ENCODE measurements at places on chromosomes 4 and X.

DNA sequence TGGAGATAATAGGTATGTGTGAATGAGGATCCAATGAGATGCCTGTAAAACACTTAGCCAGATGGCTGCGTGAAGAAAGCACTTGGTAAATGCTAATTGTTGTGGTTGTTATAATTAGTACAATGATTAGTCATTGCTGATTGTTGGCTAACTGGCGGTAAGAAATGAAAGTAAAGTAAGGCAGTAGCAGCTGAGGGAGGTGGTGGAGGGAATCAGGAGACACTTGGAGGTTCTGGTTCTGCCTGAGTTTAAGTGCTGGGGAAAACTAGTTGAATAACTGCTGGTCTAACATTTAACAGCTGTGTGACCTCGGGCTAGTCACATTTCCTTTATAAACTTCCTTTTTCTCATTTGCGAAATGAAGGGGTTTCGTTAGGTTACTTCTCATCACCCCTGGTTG is 30.9 kb downstream of the CD38 start:
- DNase-seq: no peak

- DNase-seq: no peak
These were observed 155.7 kb downstream of the FBXW7 start for GRCh38 chr4:152380185-152380584.

GRCh38 chrX:12657881-12658280 is 133.3 kb upstream of the PRPS2 start:
- DNase-seq: no peak

DNA sequence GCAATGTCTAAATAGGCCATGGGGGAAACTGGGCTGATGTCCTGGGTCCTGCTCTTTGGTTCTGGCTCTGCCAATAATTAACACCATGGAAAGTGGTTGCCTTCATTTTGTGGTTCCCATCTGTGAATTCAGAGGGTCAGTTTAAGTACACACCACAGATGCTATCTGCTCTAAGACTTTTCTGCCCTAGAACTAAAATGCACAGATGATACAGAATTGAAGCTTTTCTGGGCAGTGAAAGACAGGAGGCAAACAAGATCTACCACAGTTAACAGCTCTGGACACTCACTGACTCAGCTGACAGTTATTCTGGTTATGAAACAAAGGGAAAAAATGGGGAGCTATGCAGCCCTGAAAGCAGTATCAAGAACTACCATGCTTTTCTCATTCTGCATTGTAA is 37.3 kb downstream of the APBB2 start:
- no peak for DNase-seq

- no peak for DNase-seq
These were observed 192.4 kb upstream of the GPC4 start for GRCh38 chrX:133607419-133608348.

- DNase-seq: no peak
These were observed 73.9 kb downstream of the PSAPL1 start for GRCh38 chr4:7360806-7361205.

DNA sequence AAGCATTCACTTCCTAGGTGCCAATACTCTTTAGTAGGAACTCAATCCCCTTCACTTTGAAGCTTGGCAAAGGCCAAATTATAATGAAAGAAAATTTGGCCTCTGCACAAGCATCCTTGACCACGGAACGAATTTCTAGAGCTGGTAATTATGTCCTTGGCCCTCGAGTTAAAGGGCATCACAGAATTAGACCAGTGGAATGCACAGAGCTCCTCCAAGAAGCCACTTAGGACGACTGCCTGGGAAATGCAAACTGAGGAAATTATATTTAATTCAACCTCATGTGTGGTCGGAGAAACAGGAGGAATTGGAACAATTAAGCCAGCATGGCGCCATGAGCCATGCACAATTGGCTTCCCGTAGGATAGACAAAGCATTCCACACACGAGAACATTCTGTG is 59.3 kb downstream of the NLGN4X start:
- DNase-seq: no peak

GRCh38 chr4:25770847-25771246 is 91.9 kb downstream of the SEL1L3 start:
- no peak for DNase-seq

GRCh38 chrX:109840585-109840984 is 107.5 kb upstream of the ACSL4 start:
- DNase-seq: no peak

- no peak for DNase-seq
These were observed 2.6 kb downstream of the RAB28 start for GRCh38 chr4:13481569-13481968.

DNA sequence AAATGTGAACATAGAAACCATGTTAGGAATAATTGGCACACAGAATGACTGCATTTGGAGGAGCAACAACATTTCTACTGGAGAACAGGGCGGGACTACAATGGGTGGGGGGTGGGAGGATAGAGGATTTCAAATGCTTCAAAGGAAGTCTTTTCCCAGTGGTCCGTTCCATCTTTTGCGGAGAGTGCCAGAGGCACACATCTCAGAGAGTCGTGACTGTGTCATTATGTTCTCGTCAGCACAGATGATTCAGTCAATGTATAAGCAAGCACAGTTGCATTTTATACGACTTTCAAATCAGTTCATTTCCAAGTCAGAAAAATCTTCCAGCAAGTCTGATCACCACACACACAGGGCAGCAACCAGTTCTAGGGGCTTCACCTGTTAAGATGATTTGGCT is 22.7 kb upstream of the GPR50 start:
- DNase-seq: no peak

DNA sequence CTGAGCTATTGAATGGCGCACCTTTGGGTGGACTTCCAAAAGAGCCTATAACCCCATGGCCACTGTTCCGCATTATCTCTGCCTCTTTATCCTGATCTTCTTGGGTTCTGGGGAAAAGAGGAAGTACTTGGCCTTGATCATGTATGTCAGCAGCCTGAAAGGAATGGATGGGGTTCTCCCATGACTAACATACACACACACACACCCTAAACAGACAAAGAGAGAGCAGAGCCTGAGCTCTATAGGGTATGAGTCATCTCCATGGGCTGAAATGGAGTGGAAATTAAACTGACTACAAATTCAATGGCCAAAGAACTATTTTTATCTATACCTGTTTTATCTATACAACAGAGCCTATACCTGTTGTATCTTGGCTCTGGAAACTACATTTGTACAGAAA is 141.5 kb upstream of the MTMR8 start:
- DNase-seq: no peak

DNA sequence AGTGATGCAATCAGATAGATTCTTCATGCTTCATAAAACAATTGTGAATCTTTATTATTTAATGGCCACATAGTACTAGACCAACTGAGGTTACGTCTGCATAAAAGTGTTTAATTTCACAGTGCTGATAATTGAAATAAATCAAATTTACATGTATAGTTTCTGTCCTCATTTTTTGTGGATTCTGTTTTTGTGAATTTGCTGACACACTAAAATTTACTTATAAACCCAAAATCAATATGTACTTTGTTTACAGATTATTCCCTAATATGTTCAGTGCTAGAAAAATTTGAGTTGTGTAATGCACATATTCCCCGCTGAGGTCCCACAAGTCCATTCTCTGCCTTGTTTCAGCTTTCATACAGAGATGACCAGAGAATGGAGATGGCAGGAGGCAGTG is 759.8 kb downstream of the CENPC start:
- DNase-seq: no peak

DNA sequence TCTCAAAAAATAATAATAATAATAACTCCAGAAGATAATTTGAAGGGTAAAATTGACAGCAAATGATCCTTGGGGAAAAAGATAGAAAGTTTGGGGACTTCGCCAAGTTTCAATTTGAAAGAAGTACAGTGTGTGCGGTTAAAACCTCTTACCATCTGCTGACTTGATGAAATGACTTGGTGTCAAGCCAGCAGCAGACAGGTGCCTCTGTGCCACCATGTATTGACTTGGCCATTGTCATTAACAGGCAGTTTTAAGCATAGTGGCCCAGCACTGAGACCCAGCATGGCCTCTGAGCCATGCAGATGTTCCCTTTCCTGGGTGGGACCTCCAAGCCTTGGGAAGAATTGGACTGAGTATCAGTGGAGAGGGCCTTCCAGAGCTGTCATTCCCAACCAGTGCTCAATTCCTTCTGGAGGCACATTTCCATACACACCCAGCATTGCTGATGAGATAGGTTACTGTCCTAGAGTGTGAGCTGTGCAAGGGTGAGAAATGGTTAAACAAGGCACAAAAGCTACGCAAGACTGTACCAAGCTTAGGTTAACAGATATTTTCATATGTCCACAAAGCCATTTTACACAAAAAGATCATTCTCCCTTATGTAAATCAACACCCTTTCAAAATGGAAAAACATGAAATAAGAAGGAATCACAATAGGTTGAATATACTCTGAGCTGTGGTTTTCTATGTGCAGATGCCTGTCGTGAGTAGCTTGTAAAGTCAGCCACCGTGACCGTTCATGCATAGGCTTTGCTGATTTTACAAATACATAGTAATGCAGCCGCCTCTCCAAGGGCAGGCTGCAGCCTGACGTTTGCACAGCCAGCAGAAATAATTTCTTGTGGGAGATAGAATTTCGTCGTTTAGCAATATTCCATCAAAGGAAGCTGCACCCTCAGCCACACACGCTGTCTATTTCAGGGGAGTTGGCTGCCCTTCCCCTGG is 59.4 kb upstream of the FBXW7 start:
- DNase-seq: no peak

DNA sequence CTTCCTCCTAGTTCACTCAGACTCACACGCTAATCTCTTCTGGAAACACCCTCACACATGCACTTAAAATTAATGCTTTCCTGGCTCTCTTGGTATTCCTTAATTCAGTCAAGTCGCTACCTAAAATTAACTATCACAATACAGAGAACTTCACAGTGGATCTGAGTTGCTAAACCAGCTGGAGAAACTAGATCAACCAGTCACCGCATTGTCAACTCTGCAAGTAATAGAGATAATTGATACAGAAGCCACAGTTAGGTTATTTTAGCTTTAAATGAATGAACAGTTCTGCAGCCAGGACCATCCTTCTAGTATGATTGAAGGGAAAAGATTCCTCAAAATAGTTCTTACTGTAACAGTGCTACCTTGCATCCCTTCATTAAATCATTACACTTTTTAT is 6.0 kb upstream of the TBC1D9 start:
- no peak for DNase-seq

GRCh38 chrX:153244767-153245166 is 65.7 kb downstream of the MAGEA1 start:
- no peak for DNase-seq

GRCh38 chr4:6889736-6890324 is 19.8 kb upstream of the TBC1D14 start:
- DNase-seq: no peak

DNA sequence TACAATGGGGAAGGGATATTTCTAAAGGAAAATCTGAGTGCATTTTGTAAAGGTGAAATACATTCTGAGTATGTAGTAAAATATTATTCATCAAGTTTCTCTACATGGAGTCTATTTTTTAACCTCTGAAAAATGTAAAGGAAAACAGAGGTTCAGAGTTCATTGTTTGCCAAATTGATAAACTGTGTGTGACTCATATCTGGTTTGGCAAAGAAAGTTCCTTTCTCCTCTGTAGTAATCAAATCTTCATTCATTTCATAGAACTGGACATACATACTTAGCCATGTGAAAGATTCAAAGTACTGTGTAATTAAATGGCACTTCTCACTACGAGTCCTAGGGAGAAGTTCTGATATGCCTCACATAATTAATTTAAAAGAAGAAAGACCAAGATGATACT is 61.6 kb downstream of the HPGD start:
- no peak for DNase-seq

DNA sequence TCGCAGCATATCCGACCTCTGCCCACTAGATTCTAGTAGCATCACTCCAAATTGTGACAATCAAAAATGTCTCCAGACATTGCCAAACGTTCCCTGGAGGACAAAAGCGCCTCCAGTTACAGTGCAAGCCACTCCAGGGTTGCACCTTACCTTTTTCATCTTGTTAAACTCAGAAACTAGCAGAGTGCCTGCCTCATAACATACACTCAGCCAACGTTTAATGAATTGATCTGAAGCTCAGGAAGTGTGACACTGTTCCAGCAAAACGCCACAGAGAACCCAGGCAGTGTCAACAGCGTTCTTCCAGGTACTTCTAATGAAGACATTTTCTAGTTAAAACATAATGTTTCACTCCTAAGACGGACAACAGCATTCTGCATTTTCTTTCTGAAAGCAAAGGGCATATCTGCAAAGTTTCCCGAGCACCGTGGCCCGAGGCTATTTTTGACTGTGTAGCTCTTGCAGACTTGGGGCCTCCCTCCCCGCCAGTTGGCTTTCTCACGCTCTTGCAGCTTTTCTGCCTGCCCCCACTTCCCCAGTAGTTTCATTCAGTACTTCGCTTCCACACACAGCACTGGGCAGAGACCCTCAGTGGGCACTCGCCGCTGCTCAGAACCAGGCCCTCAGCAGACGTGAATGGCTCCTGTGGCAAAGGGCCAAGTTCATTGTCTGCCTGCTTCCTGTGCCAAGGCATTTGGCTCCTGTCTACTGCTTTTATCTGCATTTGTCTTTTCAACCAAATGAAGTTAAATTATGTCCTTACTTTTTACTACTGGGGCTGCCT is 133.4 kb upstream of the TTC29 start:
- DNase-seq: no peak

- DNase-seq: no peak
These were observed 28.6 kb upstream of the UTP14A start for GRCh38 chrX:129877401-129877800.

GRCh38 chr4:102454268-102454667 is 46.9 kb upstream of the NFKB1 start:
- DNase-seq: no peak

DNA sequence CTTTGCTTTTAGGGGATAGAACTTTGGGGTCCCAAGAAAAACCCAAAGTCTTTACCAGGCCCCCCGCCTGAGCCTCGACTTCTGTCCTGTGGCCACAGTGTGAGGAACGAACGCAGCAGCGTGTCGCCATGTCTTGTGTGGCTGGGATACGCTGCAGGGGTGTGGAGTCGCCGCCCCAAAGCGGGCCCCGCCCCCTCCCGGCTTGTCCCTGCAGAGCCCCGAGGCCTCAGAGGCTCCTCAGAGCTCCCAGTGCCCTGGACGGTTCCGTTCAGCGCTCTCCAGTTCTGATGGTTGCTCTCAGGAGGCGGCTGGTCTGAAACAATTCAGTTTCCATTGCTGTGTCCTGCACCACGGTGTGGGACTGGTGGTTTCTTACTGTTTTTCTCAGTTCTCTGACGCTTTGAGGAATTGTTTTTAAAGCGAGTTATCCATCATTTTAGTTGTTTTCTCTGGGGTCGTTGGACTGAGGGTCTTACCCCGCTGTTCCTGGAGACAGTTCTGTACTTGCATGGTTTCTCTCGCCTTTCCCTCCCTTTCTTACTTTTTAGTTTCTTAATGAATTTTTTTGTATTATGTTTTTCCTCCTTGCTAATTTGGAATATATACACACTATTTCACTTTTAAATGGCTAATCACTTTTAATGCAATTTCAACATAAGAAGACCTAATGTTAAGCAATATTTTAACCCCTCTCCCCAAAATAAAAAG is 1.6 kb upstream of the IDUA start:
- DNase-seq: peak; percentile 15

DNA sequence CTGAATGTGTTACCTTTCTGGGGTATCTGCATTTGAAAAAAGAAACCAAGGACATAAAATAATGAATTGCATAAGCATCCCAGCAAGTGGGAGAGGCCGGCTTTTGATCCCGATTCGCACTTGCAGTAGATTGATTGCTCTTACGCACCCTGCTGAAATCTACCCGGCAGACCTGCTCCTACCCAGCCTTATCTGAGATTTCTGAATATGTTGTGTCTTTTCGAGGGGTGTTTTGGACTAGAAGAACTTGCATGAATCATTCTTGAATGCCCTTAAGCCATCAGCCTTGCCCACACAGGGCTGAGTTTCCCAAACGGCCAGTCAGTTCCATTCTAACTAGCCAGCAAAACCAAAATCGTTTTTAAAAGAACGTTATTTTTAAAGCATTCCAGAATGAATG is 174.4 kb upstream of the BCOR start:
- DNase-seq: no peak
